Stimulated activated CD8-positive, alpha-beta memory T cell treated with anti-CD3 and anti-CD28 coated beads, Interleukin-12 subunit alpha, Interleukin-12 subunit beta, amount 100 ng/mL, for 1 hour (primary cell): ENCODE measurements at places on chromosomes 2 and 18.
A peak's percentile ranks its signal among the peaks of the same experiment; 100 is the strongest.

DNA sequence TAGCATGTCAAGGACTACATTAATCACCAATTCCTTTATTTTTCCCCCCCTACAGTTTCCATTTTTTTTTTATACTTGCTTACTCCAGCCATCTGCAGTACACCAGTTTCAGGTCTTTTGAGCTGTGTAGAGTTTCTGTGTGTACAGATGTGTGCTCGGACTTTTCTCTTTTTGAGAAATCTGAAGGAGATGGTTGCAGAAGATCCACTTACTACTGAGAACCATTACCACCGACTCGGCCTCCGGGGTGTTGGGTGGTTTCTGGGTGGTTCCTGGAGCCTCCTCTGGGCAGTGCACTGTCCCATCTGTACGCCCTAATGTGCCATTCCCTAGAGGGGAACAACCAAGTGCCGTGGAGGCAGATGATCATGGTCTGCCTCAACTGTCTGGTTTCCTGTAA lies 15.4 kb upstream of the LYPD6B start:
- no peak for DNase-seq

- no peak for DNase-seq
Observed at GRCh38 chr2:237312021-237312755, 101.8 kb downstream of the COL6A3 start.

- DNase-seq: no peak
Observed at GRCh38 chr18:79775441-79776221, 22.1 kb upstream of the KCNG2 start.

- DNase-seq: no peak
Observed at GRCh38 chr2:104468846-104469245, 385.1 kb upstream of the POU3F3 start.

GRCh38 chr2:72920318-72921087 lies 3.2 kb downstream of the EMX1 start:
- no peak for DNase-seq

DNA sequence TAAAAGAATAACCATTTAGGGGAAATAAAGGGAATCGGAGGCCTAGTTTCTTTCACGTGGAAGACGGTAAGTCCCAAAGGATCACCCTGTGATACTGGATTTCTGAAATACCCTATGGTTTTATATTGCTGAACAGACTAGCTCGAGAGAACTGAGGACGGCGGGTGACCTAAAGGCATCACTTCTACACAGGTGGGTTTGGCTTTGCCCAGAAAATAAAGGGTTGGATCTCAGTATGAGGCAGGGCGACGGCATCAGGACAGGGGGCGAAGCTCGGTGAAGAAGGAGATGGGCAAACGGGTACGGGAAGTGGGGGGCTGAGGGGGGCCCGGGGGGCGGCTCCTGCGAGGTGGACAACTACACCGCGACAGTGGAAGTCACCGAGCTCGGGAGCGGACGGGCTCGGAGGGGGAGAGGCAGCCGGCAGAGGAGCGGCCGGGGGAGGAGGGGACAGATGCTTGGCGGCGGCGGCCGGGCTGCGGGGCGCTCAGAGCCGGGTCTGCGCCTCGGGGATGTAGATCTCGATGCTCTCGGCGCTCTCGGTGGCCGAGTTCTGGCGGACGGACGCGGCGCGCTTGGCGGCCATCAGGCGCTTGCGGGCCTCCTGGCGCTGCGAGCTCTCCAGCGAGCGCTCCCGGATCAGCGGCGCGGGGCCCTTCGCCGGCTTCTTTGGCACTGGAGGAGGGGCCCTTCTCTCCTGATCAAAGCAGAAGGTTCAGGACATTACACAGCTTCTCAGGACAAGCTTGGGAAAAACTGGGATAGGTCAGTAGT lies 48.9 kb downstream of the TGIF1 start:
- no peak for DNase-seq

DNA sequence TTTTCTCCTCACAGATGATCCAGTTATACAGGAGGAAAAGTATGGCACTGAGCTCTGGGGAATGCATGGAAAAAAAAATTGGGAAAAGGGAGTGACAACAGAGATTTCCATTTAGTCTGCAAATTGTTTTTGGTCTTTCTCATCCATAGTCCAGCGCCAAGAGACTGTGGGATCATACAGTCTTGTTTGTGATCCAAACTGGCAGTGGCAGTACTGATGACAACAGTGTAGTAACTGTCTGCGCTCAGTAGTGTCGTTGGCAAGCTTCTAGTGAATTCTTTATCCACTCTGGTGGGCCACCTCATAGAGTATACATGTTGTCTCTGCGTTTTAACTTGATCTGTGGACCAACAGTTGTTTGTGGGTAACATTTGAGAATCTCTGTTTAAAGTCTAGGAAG lies 37.9 kb downstream of the GALNT1 start:
- no peak for DNase-seq

DNA sequence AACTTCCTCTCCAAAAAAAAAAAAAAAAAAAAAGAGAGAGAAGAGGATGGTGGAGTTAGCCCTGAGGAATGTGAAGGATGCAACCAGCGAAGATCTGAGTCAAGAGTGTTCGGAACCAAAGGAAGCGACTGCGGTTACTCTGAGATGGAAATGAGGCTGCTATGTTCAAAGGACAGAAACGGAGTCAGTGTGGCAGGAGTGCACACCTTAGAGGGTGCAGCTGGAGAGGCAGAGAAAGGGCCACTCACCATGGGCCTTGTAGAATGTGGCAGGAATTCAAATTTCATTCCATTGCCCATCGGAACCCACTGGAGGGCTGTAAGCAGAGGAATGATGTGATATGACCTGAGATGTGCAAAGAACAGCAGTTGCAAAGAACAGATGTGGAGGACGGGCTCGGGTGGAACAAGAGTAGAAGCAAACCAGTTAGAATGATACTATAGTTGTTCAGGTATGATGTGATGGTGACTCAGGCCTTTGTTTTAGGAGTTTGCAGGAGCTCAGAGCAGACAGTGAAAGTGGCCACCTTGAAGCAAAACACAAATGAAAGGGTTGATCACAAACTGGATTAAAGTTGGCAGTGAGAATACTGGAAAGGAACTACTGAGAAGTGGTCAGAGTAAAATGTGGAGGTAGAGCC lies 22.6 kb downstream of the ITGA6 start:
- DNase-seq: no peak

DNA sequence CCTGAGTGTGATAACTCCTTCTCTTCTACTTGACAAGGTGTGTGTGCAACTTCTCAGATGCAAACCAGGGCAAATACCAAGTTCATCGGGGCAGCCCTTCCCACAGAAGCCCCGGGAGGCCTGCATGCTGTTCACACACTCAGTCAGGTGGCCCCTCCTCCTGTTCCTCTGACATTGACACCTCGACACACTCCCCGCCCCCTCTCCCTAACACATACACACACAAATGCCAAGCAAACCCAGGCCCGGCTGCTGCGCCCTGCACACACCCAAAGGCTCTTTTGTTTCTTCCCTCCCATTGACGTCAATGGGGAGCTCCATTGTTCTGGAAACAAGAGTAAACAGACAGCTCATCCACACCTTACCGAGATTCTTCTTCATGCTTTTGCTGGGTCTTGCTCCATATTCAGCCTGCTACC lies 1.7 kb upstream of the PER2 start:
- peak; percentile 21 for DNase-seq

DNA sequence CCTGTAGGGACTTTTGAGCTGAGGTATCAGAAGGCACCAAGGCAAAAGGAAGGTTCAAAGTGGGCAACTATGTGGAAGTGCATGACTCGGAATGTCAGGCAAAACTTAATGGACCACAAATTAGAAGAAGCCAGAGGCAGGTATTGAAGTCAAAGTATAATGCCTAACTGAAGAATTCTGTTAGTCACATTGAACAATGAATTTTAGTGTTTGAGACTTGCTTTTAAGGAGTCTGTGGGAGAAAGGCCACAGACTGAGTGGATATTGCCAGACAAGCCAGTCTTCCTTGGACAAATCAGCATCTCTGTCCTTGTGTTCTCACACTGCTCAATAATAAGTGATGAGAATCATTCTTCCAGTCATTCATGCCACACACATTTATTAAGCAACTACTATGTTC lies 498.9 kb downstream of the STK39 start:
- DNase-seq: no peak

- no peak for DNase-seq
Observed at GRCh38 chr2:47119001-47119400, 36.1 kb downstream of the STPG4 start.

DNA sequence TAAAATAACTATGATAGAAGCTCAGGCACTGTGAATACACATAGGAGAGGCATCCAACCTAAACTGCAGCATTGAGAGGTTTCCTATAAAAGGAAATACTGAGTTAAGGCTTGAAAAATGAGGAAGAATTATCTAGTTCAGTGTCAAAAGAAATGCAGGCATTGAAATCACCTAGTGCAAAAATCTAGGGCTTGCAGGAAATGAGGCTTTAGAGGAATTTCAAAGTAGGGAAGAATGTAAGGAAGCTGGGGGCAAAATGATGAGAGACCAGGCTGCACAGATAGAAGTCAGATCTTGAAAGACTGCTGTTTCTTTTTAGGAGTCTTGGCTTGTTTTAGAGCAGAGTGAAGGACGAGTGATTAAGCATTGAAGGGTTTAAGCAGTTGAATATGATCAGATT lies 28.1 kb upstream of the SCYGR2 start:
- DNase-seq: no peak

GRCh38 chr18:26046419-26047077 lies 43.9 kb downstream of the SS18 start:
- no peak for DNase-seq

- no peak for DNase-seq
Observed at GRCh38 chr2:24162494-24162893, 12.4 kb upstream of the FAM228A start.
